Astrocyte (in vitro differentiated cells and primary cell): ENCODE measurements at places on chromosomes 5 and 9.

DNA sequence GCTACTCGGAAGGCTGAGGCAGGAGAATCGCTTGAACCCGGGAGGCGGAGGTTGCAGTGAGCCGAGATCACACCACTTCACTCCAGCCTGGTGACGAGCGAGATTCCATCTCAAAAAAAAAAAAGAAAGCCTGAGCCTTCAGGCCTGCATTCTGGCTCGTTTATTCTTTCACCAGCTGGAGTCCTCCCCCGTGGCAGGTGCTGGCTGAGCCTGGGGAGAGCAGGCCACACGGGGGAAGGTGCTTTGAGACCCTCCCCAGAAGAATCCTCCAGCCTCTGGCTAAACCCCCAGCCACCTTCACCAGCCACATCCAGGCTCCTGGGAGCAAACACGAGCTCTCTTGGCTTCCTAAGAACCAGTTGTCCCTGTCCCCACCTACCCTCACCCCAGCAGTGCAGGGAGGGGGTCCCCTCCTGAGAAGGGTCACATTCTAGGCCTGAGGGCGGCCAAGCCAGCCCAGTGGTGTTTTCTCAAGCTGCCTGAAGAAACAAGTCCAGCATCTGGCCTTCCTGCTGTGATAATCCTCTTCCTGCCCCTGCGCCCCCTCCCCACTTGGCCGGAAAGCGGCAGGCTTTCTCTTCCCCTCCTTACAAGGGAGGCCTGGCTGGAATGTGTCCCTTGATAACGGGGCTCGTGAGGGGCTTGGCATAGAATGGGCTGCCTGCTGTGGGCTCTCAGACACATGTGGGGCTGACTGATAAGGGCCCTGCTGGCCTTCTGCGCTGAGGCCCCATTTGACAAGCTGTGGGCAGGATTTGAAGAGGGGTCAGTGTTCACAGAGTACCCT lies 41.5 kb downstream of the PLPP7 start:
- no peak overlapping the region for H3K27ac ChIP-seq
- no peak overlapping the region for H3K4me3 ChIP-seq
- H3K4me1 ChIP-seq: peaks cover 3% of the 10 kb centered on the region
- H3K27me3 ChIP-seq: peaks cover 5% of the 10 kb centered on the region
- H3K36me3 ChIP-seq: no peaks in the 10 kb centered on the region
- DNase-seq: no peak

GRCh38 chr5:607541-608428 lies 4.4 kb upstream of the CEP72 start:
- H3K27me3 ChIP-seq: peaks cover 5% of the 10 kb centered on the region
- H3K27ac ChIP-seq: no peak overlapping the region
- no peak overlapping the region for H3K4me3 ChIP-seq
- H3K4me1 ChIP-seq: peaks cover 6% of the 10 kb centered on the region
- no peaks in the 10 kb centered on the region for H3K36me3 ChIP-seq

GRCh38 chr9:34087370-34087769 lies 38.7 kb upstream of the UBAP2 start:
- no peaks in the 10 kb centered on the region for H3K27me3 ChIP-seq
- H3K4me1 ChIP-seq: no peaks in the 10 kb centered on the region
- DNase-seq: no peak
- peaks cover 28% of the 10 kb centered on the region for H3K36me3 ChIP-seq

DNA sequence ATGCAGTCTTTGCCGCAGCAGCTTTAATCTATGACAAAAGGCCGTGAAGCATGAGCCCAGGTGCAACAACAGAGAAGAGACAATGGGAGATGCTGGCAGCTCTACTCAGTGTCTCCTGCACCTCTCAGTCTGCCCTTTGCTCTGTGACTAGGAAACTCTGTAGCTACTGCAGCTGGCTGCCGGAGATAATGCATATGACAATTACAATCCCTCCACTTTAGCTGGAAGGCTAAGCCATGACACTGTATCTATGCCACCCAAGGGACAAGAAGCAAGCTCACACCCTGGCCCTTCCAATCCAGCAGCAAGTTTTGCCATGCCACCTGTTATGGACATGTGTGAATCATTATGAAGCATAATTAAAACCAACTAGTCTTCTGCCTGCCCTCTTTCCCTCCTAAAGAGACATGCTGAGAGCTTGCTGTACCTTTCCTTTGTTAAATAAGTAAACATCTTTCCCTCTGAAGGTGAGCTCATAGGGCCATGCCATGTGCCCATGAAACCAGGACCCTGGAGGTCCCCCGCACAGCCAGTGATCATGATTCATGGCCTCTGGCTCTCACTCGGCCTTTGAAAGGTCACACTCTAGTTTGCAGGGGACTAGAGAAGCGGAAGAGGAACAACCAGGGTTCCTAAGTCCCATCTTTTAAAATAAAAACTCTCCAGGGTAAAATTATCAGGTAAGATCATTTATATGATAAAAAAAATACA lies 219.4 kb downstream of the SPOCK1 start:
- H3K4me3 ChIP-seq: no peak overlapping the region
- H3K4me1 ChIP-seq: peaks cover 16% of the 10 kb centered on the region
- no peak for DNase-seq
- no peaks in the 10 kb centered on the region for H3K27me3 ChIP-seq

DNA sequence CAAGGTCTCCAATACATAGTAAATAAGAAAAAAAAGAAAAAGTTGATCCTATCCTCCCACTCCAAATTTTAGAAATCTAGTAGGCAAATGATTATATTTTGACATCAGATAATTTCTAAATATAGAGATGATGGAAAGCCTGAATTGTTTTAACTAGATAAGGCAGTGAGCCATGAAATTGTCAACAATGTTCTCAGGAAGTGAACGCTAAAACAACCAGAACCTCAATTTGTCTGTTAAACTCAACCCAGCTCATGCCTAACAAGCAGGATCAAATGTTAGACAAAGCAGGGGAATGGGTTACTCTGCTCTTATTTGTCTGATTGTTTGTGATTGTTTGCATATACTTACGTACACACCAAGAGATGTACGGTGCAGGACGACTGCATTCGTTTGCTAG lies 49.2 kb downstream of the ESM1 start:
- no peak for DNase-seq
- no peaks in the 10 kb centered on the region for H3K4me1 ChIP-seq
- H3K4me3 ChIP-seq: no peak overlapping the region

DNA sequence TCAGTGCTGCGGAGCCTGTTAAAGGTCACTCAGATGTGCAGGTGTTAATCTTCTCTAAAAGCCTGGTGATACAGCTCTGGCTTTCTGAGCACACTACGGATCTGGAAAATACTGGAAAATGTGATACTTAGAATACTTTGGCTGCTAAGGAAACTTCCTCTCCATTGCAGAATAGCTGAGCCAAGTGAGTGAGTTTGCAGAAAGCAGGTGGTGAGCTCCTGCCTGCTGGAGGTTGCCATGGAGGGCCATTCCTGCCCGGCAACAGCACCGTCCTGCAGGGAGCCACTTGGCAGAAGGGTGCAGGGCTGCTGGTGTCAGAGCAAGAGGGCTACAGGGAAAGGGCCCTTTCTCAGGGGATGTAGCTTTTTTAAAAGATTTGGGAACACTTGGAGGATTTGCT lies 40.7 kb downstream of the SECISBP2 start:
- H3K27ac ChIP-seq: no peak overlapping the region
- peaks cover 46% of the 10 kb centered on the region for H3K36me3 ChIP-seq
- H3K27me3 ChIP-seq: no peaks in the 10 kb centered on the region
- H3K4me1 ChIP-seq: no peaks in the 10 kb centered on the region
- DNase-seq: no peak
- H3K4me3 ChIP-seq: no peak overlapping the region

- H3K27me3 ChIP-seq: no peaks in the 10 kb centered on the region
These were observed 86.3 kb upstream of the C9orf72 start for GRCh38 chr9:27659571-27659970.

DNA sequence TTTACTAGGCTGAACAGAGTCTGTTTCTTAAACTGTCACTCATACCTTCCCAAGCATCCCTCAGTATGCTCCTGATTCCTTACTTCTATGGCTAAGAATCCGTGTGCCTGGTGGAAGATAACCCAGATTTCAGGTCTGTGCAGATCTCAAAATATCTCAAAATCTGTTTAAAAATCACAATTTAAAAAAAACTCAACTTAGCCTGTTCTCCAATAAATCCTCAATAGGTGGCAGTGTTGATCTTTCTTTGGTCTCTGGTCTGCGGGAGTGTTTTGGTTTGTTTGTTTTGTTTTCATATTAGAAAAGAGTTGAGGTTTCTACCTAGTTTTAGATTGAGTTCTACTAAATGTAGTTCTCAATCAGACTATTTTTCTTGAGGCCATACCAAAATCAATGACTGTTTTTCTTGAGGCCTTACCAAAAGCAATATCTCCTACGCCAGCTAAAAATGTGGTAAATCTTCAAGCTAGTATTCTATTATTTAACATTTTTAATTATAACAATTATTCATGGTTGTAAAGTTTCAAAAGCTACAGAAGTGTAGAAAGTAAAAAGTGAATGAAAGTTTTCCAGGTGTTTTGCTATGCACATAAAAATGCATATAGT lies 57.9 kb downstream of the TGFBR1 start:
- H3K27me3 ChIP-seq: peaks cover 4% of the 10 kb centered on the region
- H3K4me1 ChIP-seq: no peaks in the 10 kb centered on the region
- H3K4me3 ChIP-seq: no peak overlapping the region

DNA sequence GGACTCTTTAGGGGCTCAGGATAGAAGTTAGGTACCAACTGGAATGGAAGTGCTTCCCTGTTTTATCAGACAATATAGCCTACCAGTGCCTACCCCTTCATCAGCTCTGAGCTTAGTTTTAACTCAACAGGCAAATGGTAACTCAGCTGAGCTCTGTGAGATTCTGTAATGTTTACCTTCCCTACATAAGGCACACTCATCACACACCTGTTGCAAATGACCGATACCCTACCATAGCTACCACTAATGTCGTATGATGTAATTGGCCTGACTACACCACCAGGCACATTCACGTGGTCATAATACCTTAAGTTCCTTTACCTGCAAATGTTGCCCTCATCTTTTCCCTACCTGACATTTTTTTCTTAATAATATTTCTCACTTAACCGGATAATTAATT lies 254.8 kb downstream of the ADGRV1 start:
- no peaks in the 10 kb centered on the region for H3K4me1 ChIP-seq
- DNase-seq: no peak
- no peaks in the 10 kb centered on the region for H3K27me3 ChIP-seq
- H3K4me3 ChIP-seq: no peak overlapping the region

- H3K4me1 ChIP-seq: peaks cover 35% of the 10 kb centered on the region
- no peak overlapping the region for H3K27ac ChIP-seq
- H3K36me3 ChIP-seq: no peaks in the 10 kb centered on the region
These were observed 15.6 kb downstream of the DNM1 start for GRCh38 chr9:128218518-128219389.

DNA sequence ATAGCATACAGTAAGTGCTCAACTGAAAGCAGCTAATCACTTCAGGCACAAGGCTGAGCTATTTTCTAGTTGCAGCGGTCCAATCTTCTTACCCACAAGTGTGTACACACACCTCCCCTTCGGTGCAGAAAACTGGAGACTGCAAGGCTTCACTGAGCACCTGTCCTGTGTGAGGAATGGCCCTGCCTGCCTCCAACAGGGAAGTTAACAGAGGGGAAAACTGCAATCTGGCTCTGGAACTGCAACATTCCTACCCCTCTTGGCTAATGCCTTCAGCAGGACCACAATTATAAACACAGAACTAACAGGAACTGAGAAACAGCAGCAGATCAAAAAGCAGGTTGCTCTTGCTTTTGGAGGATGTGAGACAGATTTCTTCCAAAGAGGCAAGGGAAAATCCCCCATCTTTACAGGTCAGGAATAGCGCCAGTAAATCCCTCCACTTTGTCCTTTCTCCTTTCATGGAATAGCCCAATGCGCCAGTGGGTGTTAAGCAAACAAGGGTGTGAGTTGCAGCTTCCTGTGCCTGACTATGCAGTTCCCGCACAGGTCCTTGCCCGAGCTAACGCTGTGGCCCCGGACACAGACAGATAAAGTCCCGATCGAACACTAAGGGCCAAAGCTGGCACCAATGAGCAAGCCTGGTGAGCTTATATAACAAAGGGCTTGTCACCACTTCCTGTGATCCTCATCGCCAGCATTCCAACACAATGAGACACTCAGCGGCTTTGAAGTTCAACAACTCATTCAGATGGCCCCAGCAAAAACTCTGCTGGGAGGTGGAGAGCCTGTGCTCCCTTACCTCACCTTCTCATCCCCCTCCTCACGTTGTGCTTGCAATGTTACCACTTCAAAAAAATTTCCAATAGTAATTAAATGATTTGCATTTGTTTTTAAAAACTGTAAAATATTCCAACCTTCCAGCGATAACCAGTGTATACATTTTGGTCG lies 21.5 kb downstream of the SHB start:
- H3K27me3 ChIP-seq: no peaks in the 10 kb centered on the region
- peaks cover 35% of the 10 kb centered on the region for H3K4me1 ChIP-seq
- no peaks in the 10 kb centered on the region for H3K36me3 ChIP-seq
- DNase-seq: peak; percentile 97

- H3K36me3 ChIP-seq: no peaks in the 10 kb centered on the region
- no peak overlapping the region for H3K27ac ChIP-seq
- peaks cover 6% of the 10 kb centered on the region for H3K27me3 ChIP-seq
These were observed 12.9 kb upstream of the OLFM1 start for GRCh38 chr9:135074354-135075233.
